ENCODE measurements at places on chromosomes 2 and 18.

DNA sequence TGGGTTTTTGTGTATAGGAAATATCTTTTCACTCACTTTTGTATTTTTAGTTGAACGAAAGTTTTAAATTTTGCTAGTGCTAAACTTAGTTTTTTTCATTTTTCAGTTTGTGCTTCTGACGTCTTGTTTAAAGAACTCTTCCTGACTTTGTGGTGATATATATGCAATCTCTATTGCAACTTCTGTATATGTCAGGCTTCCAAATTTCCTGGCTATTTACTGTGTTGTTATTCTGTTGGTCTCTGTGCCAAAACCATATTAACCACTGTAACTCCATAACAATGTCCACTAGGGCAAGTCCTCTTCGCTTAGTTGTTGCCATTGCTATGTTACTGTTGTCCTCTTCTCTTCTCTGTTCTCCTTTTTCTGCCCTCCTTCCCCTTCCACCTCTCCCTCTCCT lies 3.2 kb upstream of the EHD3 start:
- no peak for DNase-seq

DNA sequence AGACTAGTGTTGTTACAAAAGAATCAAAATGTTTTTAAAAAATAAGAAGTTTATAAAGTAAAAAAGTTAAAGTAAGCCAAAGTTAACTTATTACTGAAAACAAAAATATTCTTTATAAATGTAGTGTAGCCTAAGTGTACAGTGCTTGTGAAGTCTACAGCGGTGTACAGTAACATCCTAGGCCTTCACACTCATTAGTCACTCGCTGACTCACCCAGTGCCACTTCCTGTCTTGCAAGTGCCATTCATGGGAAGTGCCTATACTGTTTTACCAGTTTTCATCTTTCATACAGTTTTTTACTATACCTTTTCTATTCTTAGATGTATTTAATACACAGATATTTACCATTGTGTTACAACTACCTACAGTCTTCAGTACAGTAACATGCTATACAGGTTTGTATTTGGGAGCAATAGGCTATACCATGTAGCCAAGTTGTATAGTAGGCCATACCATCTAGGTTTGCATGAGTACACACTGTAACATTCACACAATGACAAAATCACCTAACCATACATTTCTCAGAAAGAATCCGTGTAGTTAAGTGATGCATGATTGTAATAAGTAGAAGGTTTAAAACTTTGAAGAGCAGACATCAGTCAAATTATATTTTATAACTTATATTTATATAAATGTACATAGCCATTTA lies 13.4 kb downstream of the SERPINB7 start:
- no peak for DNase-seq

DNA sequence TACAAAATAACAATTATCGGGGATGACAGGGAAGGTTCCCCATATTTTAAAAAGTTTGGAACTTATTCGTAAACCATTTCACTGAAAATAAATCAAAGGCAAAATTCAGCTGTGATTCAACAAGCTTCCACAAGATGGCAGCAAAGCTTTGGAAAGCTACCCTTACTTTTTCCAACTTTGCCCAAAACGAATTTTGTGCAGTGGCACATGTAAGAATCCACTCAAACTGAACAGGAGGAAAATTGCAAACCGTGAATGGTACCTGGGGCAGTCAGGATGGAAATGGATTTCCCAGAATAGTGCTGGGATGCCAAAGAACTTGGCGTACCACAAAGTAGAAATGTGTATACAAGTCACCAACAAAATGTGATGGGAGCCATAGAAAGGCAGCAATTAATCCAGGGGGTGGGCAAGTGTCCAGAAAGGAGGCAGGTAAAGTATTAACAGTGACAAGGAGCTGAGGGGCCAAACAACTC lies 10.7 kb downstream of the RPL31 start:
- DNase-seq = no peak

DNA sequence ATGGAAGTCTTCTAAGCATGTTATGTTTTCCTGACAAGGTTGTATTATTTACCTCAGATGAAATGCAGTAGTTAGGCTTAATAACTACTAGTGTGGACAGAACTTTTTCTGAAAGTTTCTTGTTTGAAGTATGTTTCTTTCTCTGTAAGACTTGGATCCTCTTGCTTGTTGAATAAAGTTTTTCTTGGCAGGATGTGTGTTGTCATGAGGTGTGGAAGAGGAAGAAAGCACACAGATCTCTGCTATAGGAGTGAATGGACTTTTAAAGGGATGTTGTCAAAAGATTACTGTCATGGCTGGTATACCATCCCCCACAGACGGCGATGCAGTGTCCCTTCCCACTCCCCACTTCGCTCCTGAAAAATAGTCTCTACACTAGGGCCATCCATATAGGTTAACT lies 2.6 kb downstream of the CAB39 start:
- DNase-seq = no peak

GRCh38 chr2:42254186-42254895 lies 85.2 kb downstream of the EML4 start:
- DNase-seq = no peak

GRCh38 chr2:216634370-216635148 lies 1.3 kb downstream of the IGFBP2 start:
- DNase-seq = no peak

All from NCI-H1417 treated with DMSO at 0.1 percent for 48 hours (cell line).